ENCODE measurements at places on chromosomes 12 and 14.

- no peak for DNase-seq
Observed at GRCh38 chr14:75811136-75811829, 150.2 kb downstream of the TTLL5 start.

GRCh38 chr12:26108915-26109314 lies 15.9 kb downstream of the BHLHE41 start:
- no peak for DNase-seq

DNA sequence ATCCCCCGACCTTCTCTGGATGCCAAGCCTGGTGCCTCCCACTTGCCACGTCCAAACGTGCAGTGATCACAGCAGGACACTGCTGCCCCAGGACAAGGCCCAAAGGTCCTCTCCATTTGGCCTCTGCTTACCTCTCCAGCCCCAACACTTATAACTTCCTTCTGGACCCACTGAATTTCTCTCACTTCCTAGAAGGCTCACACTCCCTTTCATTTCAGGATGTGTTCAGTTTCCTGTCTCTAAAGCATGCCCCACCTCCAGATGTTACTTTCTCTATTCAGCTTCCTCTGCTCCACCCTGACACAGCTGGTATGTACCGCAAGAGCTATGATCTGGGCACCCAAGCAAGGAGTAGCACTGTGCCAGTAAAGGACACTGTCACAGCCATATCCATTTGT lies 33.0 kb downstream of the CDKL1 start:
- DNase-seq = no peak

DNA sequence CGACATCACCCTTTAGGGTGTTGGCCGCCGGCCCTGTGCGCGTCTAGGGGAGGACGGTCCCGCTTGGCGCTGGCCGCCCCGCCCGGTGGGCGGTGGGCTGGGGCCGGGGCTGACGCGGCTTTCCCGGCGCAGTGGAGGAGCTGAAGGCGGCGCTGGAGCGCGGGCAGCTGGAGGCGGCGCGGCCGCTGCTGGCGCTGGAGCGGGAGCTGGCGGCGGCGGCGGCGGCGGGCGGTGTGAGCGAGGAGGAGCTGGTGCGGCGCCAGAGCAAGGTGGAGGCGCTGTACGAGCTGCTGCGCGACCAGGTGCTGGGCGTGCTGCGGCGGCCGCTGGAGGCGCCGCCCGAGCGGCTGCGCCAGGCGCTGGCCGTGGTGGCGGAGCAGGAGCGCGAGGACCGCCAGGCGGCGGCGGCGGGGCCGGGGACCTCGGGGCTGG lies 3.6 kb downstream of the TNFAIP2 start:
- DNase-seq = no peak

GRCh38 chr14:64266239-64266638 lies 27.9 kb downstream of the ESR2 start:
- no peak for DNase-seq

GRCh38 chr14:76194327-76194726 lies 42.6 kb downstream of the GPATCH2L start:
- DNase-seq = no peak

- no peak for DNase-seq
Observed at GRCh38 chr14:35932136-35932535, 106.0 kb downstream of the BRMS1L start.

- no peak for DNase-seq
Observed at GRCh38 chr12:112973818-112974231, 4.5 kb upstream of the OAS2 start.

GRCh38 chr12:42887657-42888056 lies 298.1 kb upstream of the PRICKLE1 start:
- DNase-seq = no peak

GRCh38 chr12:45730084-45730347 lies 510 bp downstream of the ARID2 start:
- DNase-seq = no peak

- no peak for DNase-seq
Observed at GRCh38 chr14:92949496-92950192, 26.7 kb downstream of the CHGA start.

- no peak for DNase-seq
Observed at GRCh38 chr14:82500222-82500621, 966.6 kb upstream of the SEL1L start.

DNA sequence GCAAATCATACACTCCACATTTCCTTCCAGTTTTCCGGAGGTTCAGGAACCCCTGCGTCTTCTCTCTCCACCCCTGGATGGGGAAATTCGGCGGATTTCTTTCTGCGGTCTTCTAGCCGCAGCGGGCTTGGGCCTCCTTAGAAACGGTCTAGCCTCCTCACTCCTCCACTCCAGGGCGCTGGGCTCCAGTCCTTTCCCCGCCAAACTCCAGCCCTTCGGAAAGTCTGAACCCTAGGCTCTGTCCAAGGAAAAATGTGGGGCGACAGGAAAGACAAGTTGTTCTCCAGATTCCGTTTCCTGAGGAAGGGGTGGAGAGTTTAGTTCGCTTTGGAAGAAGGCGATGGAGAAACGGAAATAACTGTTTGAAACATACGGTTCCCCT lies 1.4 kb upstream of the HOXC10 start:
- DNase-seq = no peak

GRCh38 chr12:19641235-19642080 lies 202.2 kb downstream of the AEBP2 start:
- no peak for DNase-seq

- no peak for DNase-seq
Observed at GRCh38 chr12:59014885-59015284, 94.6 kb upstream of the LRIG3 start.

DNA sequence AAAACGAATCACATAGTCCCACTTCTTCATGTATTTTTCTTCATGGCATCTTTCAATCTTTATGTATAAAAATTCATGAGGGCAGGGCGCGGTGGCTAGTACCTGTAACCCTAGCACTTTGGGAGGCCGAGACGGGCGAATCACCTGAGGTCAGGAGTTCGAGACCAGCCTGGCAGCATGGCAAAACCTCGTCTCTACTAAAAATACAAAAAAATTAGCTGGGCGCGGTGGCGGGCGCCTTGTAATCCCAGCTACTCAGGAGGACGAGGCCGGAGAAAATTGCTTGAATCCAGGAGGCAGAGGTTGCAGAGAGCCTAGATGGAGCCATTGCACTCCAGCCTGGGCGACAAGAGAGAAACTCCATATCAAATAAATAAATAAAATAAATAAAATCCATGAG lies 2.5 kb upstream of the GABARAPL1 start:
- no peak for DNase-seq

DNA sequence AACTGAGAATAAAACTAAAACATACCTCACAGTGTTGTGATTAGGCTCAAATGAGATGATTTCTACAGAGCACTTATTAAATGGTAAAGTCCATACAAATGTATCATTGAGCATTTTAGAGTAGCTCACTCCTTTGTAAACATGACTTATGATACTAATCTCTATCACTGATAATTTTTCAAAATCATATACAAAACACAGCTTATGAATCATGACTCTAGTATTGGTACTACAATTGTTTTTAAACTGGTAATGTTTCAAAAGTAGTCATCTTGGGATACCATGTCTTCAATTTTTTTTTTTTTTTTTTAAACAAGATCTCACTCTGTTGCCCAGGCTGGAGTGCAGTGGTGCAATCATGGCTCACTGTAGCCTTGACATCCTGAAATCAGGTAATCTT lies 40.1 kb upstream of the KRR1 start:
- no peak for DNase-seq

DNA sequence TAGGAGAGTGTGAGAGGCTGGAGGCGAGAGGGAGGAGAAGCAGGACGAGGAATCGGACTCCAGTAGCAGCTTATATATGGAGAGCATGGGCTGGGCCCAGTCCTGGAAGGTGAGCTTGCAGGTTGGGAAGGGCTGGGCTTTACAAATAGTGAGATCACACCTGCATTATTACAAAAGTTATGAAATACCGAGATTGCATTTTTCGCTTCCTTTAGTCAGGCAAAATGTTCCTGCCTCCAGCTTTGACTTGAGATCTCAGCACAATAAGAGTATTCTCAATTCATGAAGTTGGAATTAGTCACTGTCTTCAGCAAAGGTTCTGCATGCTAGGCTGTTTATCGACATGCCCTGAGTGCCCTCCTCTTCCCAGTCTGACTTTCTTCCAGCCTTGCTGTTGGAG lies at the start of gene KRT6B:
Gene KRT6B (minus strand): TSS at position 46 of the 400 bp plus-strand sequence. CDS start 68 bp downstream, outside the sequence.
- DNase-seq = no peak

DNA sequence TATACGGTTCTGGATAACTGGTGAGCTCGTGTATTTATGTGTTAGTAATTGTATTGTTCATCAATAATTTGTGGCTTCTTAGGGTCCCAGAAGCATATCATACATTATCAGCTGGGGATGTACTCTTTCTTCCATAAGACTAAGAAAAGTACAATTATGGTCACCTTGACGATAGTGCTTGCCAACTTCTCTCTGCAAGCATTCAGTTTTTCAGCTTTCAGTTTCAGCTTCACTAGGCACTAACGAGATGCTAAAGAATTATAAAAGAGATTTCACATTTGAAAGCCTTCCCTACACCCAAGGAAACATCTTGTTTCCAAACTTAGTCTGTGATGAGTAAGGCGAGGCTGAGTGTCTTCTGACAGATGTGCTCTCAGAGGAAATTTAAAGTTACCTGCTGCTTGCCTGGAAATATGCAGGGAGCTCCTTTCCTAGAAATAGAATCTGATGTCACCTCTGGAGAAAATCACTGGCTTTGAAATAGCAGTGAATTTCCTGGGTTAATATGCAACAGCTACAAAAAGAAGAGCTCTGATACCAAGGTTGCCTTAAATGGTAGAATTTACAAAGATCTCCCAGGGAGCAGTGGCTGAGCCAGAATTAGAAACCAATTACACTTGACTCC lies 1419.9 kb upstream of the TMEM132C start:
- DNase-seq = no peak

DNA sequence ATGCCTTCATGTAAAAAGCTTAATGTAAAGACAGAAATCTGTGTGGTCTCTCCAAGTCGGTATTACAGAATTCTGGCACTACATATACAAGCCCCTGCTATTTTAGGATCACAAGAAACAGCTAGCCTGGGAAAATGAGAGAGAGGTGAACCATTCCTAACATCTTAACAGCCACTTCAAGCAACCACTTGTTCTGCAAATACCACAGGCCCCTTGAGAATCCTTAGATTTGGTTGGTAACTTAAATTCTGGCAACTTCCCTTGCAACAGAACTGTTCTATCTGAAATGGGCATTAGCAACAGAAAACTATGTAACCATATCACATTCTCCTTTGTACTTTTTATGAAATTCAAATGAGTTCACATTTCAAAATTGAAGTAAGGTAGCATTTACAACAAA lies 68.5 kb downstream of the SPPL3 start:
- DNase-seq = no peak

Data from right renal pelvis (tissue), 4 donors.